ENCODE measurements at places on chromosomes 4 and X.

GRCh38 chrX:150363561-150364346, 637 bp downstream of the MAMLD1 start:
- no peak for DNase-seq

DNA sequence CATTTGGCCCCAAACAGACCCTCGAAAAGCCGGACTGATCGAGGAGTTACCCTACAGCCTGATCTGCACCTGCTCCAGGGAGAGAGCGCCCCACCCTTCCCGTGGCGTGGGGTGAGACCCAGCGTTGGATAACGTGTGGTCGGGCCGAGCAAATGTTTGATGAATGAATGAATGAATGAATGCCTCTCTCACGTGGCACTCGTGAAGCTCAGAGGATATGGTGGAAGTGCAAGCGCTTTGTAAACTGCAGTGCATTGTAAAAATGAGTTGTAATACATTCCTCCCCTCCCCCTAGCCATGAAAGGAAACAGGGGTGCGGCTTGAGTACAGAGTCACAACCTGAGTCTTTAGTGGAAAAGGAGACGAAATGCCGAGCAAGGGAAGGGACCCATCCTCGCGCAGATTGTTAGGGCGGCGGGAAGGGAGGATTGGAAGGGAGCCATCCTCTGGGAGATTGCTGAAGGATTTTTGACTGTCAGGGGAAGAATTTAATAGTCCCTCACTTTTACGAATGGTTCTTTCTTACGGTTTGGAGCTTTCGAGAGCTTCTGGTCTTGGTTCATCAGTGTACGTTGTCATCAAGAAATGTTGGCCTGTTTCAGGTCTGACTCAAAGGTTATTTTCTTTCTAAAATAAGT, 772 bp upstream of the FBXW7 start:
- DNase-seq: peak; percentile 88

- DNase-seq: no peak
Observed at GRCh38 chr4:145882604-145883003, 56.0 kb downstream of the ZNF827 start.

DNA sequence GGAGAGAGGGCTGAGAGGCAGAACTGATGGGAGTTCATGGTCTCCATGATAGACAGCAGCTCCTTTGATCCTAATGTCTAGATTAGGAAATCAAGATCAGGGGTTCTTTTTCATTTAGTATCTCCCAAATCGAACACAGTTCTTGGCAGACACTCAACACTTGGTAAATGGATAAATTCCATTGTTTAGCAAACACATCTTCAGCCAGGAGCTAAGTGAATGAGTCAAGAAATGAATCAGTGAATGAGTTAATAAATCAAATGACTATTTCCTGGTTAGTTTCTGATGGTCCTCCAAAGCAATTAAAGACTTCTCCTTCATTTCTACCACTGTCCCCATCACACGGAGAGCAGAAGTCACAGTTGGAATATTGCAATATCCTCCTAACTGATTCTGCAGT, 120.0 kb upstream of the SHISA3 start:
- no peak for DNase-seq

- no peak for DNase-seq
Observed at GRCh38 chrX:132505116-132505515, 16.3 kb upstream of the MBNL3 start.

- no peak for DNase-seq
Observed at GRCh38 chrX:24846550-24847150, 152.9 kb downstream of the POLA1 start.
